ENCODE measurements at places on chromosomes 4 and X. TPM values are rescaled to one million over a fixed set of nuclear protein-coding genes. Genes with fewer than 3 reads are reported as not detected.
A peak's percentile ranks its signal among the peaks of the same experiment; 100 is the strongest.

Gene PLK4
- 0.61 TPM for total RNA-seq

Gene PTPN13
- total RNA-seq: 13.2 TPM

GRCh38 chrX:1582686-1583437 is 8.5 kb upstream of the AKAP17A start:
- DNase-seq: peak; percentile 47

DNA sequence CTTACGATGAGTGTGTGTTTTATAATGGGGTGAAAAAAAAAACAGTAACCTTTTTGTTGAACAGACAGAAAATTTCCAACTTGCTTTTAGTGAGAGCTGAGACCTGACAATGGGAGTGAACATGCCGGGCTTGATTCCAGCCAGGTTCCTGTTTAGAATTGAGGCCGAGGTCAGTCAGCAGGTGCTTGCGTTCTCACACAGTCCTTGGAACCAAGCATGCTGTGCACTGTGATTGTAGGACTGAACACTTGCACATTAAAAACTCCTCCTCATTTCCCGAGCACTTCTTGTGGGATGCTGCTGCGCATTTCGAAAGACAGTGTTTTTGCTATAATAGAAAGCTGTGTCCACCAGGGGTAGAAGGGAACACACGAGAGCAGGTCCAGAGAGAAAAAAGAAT is 51.8 kb downstream of the TMEM131L start:
- no peak for DNase-seq

DNA sequence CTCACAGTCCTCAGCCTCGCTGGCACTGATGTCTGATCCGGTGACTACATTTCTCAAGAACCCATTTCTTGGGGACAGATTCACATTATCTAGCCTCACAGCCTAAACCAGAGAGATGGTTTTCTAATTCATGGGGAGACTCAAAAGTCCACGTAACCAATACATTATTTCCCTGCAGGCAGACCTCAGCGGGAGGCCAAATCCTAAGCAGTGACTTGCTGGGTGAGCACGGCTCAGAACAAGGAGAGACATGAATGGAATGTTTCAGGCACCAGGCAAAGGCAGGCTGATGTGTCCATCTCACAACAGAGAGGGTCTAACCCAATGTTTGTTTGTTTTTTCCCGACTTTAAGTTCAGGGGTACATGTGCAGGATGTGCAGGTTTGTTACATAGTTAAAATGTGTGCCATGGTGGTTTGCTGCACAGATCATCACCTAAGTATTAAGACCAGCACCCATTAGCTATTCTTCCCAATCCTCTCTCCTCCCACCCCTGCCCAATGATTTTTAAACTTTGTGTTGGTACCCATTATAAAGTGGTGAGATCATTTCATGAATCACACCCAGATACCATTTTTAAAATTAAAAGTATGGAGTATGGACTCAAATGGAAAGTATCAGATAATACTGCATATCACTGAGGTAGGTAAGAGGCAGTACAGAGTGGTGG is 53.3 kb downstream of the SCD5 start:
- DNase-seq: no peak

DNA sequence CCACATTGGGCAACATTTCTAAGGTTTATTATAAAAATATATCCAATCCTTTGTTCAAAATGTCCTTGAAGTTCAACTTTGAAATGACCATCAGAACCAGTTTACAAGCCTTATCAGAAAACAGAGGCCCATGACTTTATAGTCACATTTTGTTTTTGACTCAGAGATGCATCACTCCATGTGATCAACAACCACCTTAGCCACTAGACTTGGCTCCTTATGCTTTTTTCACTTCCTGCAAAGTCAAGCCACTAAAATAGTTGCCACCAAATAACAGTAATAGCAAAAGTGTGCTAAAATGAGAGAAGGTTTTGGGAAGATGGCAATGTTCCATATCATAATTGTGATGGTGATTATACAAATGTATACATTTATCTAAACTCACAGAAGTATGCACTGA is 181.7 kb downstream of the MAML3 start:
- no peak for DNase-seq

GRCh38 chr4:133131829-133132460 is 17.1 kb upstream of the PCDH10 start:
- DNase-seq: no peak

- DNase-seq: no peak
Observed at GRCh38 chr4:163196926-163197480, 30.3 kb upstream of the NAF1 start.

DNA sequence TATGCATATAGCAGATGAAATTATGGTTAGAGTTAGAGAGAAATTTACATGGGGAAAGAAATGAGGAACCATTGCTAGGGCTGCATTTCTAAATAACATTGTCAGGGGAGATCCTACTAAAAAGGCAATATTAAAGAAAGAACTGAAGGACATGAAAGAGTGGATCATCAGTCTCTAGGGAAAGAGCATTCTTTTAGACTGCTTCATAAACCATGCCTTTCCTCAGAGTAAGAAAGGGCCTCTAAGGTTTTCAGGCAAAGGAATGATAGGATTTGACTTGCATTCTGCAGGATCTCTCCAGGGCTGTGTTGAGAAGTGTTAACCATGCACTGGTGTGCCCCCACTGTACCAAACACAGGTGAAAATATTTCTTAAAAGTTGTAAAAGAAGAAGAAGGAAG is 385.4 kb upstream of the MAD2L1 start:
- DNase-seq: no peak

Gene XAGE1A
- not detected for total RNA-seq

- DNase-seq: no peak
Observed at GRCh38 chrX:45400027-45400779, 199.5 kb upstream of the DIPK2B start.

Gene AIMP1
- 38.8 TPM for total RNA-seq

DNA sequence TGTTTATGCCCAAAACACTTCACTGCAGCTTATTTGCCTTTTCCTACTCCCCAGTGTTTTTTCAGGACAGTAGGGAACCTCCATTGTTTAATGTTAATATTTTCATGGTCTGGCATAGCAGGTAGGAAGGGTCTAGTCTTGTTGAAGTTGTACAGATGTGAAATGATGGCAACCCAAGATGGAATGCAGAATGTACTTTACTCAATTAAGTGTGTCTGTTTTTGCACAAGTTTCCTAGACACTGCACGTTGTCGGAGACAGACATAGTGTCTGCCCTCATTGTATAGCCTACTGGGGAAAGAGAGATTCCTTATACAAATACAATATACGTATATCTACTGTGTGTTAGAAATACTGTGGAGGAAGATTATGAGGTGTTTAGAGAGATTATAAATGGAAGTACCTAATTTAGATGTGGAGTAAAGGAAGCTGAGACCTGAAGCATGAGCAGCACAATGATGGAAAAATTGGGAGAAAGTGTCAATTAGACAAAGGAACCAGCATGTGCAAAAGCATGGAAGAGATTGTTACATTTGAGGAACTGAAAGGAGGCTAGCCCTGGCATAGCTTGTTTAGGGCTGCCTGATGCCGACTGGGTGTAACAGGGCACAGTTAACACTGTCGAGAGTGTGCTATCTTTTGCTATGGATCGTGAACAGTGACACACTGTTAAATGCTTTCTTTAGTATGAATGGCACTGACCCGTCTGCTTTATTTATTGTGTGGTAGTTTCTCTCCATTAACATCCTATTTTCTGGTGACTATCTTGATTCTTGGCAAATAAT is 18.4 kb downstream of the CPEB2 start:
- DNase-seq: no peak

Gene LNX1
- total RNA-seq: 20.7 TPM

DNA sequence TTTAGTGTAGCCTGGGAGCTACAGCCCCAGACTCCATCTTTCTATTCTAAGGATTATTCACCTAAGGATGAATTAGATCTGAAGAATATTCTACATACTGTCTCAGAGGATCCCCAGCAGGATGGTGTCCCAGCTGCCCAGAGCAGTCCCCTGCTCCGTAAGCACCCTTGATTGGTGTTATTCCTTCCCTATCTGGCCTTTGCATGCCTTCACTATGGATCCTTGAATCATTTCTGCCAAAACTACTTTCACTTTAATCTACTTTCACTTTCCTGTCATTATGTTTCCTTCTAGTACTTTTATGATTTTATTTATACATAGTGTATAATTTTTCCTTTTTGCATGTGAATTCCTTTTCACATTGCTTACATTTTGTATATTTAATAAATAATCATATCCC is 39.2 kb downstream of the ARHGAP24 start:
- DNase-seq: no peak

Gene GRPR
- total RNA-seq: not detected

DNA sequence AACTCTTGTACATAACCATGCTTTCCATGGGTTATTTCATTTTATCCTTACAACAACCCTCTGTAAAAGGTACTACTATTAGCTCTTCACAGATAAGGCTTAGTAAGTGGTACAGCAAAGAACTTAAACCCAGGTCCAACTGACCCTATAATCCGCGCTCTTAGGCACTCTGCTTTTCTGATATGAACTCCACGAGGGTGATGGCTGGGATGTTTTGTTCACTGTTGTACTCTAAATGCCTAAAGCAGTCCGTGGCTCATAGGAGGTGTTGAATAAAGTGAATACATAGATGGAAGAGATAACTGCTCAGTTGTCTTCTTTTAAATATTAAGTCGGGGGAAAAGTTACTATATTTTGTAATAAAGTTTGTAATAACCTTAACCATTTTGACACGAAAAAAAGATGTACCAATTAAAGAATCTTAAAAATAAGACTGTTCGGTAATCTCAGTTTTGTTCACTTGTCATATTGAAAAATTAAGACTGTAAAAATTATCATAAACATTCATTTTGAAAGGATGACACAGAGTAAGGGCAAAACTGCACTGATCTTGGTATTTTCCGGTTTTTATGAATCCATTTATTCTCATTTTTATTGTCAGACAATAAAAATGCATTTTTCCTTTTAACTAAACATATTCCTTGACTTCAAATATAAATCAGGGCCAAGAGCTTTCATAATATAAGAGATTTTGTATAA is 166.5 kb downstream of the FBXW7 start:
- DNase-seq: no peak

DNA sequence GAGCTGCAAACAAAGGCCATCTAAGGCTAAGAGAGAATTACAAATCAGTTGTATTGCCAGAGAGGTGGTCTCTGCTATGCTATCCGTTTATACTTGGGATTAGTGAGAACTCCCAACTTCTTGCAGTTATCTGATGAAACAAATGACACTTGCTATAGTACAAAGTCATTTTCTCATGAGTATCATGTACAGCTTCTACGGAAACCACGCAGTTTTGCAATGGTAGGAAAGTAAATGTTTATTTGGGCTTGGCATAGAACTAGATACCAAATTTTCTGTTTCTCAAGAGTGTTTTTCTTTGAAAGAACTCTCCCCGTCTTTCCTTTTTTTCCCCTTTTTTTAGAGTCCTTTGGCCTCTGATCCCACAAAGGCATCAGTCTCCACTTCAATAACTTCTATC is 128.2 kb upstream of the ENPEP start:
- DNase-seq: no peak

GRCh38 chr4:95526075-95526474 is 22.7 kb downstream of the UNC5C start:
- no peak for DNase-seq

- DNase-seq: no peak
Observed at GRCh38 chr4:55758570-55758969, 61.0 kb upstream of the EXOC1L start.

Gene STS
- total RNA-seq: 30.8 TPM
